ENCODE measurements at places on chromosomes 4 and X. TPM values are rescaled to one million over a fixed set of nuclear protein-coding genes. Genes with fewer than 3 reads are reported as not detected.
A peak's percentile ranks its signal among the peaks of the same experiment; 100 is the strongest.

The ZNF718 gene
- 8.1 TPM for polyA plus RNA-seq

The GALNTL6 gene
- polyA plus RNA-seq = 0.61 TPM

- DNase-seq = no peak
Measured at GRCh38 chr4:25029479-25030276, 1.1 kb downstream of the LGI2 start.

The TAF1 gene
- polyA plus RNA-seq = 31.5 TPM

DNA sequence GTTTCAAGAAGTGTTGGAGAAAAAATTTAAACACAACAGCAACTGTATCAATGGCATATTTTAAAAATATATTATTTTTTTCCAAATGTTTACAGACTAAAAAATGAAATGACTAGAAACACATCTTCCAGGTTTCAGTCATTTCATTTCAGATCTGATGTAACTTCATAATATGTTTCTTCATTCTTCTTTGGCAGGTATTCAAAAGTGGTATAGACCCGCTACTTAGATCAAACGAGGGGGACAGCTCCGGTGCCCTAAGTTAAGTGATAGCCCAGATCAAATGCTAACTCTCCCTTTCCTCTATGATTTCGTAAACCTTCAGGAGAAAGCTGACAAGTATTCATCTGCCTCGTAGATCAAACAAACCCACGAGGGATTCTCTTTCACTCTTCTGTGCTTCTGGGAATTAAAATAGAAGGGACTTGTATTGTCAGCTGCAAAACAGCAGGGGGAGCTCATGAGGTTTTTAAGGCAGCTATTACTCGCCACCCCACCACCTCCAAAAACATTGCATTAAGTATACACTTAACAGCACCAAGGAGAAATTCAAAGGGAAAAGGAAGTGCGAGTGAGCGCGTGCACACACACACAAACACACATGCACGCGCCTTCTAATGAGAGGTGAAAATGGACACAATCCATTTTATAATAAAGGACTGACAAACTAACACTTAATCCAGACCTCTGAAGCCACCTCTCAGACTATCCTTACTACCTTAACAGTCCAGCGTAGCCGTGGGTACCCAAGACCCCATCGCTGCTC lies 21.4 kb downstream of the HELT start:
- no peak for DNase-seq

DNA sequence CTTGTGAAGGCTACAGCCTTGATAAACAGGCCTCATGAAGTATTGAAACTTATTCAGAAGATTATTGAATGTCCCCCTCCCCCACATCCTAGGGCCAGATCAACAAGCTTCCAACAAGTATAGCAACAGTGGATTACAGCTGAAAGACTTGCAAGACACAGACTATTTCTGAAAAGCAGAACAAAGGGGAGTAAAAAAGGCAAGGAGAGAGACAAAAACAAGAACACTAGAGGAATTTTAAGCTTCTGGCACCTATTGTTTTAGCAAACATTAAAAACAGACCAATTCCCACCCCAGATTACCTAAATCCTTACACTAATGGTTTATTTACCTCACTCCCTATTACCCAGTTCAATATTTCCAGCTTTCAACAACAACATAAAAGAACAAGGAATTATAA lies 446.3 kb upstream of the FSTL5 start:
- DNase-seq = no peak

The RBM10 gene
- 46.2 TPM for polyA plus RNA-seq

The PF4V1 gene
- polyA plus RNA-seq = 0.62 TPM

The RTL5 gene
- 31.3 TPM for polyA plus RNA-seq

The BMP3 gene
- polyA plus RNA-seq = 16.9 TPM

DNA sequence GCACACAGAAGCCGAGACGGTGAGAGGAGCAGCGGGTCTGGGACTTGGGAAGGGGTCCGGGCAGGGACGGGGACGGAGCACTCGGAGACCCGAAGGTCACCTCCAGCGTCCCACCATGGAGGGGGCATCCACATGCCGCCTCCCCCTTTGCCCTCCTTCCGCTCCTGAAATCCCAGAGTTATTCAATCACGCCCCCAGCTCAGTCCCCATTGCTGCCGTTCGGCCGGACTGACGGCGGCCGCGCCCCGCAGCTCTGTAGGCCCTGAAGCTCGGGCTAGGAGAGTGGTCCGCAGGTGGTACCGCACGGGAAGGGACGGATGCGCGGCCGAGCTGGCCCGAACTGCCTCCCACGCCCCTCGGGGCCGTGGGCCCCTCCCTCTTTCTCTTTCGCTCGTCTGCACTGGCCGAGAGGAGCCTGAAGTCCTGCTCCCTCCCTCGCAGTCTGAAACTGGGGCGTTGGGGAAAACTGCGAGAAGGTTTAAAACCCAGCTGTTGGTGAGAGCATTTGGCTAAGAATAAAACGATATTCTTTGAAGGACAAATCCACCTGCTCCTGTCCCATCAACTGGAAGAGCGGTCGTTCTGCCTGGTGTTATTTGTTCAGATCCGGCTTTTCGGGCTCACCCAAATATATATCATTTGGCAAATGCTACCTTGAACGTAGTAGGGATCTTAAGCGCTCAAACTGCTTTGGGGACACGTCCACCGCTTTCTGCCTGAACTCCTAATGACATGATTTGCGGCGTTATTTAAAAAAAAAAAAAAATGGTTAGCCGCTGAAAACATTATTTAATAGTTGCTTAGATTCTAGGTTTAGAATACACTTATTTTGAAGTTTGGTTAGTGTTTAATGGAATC lies 719 bp downstream of the USO1 start:
- peak; percentile 70 for DNase-seq

DNA sequence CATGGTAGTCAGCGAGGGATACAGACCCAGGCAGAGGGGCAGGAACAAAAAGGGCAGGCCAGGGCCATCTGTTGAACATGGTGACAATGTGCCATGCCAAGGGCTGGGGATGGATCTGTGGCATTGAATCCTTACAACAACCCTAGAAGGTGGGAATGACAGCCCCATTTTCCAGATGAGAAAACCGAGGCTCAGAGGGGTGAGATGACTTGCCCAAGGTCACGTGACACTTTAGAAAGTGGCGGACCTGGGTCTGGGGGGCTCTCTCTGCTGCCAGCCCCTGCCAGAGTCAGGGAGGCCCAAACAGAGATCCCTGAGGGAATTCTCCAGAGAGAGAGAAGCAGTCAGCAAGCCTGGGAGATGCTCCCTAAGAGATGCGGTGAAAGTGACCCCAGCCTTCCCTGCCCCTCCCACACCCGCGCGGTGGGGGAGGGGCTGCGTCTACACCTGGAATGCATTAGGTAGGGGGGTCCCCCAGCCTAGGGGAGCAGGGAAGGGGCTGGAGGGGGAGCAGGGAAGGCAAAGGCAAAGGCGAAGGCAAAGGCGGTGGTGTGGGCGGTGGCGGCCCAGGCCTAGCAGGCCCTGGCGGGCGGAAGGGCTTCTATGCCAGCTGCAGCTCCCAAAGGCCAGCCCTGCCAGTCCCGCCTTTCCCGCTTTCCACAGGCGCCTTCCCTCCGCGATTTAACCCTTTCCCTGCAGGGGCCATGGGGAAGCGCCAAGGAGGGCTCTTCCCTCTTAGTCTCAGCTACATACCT lies 13.0 kb downstream of the FGD1 start:
- no peak for DNase-seq

DNA sequence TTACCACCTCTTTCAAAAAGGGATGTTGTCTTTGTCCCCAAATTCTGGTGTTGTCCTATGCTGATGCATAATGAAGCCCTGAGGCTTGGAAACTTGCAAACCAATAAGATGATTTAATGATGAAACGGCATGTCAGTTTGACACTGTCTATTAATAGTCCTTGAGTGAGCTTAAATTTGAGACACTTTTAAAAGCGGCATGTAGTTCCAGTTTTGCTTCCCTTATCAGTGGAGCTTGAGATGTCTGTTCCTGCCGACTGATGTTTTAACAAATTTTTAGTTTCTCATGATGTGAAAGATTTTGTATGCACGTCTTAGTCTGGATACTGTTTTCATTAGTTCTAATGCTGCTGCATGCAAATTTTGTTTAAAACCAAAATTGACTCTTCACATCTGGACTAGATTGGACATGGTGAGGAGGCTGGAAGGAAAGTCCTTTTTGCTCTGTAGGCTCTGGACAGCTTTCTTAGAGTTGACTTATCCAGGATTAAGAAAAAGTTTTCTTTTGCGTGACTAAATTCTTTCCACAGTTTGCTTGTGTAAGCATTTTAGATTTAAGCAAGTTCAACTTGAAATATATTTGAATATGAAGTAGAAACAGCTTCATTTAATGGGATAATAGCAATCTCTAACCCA lies 11.7 kb downstream of the C1GALT1C1 start:
- no peak for DNase-seq

DNA sequence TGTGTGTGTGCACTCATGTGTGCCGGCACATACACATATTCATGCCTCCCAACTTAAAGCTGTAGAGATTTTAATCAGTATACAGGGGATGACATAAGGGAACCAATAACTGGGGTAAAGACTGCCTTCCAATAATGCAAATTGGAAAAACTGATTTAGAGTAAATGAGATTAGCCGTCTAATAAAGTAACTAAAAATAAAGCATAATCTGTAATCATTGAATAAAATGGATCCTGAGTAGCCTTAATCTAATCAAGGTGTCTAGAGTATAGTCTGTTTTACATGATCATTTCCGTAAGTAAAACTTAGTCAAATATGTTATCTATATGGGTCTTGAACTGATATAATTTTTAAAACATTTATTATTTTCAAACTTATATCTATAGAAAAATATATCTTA lies 925.8 kb downstream of the FSTL5 start:
- no peak for DNase-seq

DNA sequence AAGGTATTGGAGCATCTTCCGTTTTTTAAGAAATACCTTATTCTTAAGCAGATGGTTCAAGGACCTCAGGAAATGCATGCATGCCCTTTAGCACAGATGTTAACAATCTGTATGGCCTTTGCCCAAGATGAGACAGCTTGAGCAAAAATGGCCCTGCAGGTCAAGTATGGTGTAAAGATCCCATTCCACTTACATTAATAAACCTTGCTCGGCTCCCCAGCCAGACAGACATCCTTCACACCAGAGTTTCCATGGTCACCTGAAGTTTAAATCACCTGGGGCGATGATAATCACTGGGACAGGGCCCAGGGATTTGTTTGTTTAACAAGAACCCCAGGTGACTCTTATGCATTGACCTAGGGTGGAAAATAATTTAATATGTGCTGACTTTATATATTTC lies 287.0 kb upstream of the NOCT start:
- no peak for DNase-seq

DNA sequence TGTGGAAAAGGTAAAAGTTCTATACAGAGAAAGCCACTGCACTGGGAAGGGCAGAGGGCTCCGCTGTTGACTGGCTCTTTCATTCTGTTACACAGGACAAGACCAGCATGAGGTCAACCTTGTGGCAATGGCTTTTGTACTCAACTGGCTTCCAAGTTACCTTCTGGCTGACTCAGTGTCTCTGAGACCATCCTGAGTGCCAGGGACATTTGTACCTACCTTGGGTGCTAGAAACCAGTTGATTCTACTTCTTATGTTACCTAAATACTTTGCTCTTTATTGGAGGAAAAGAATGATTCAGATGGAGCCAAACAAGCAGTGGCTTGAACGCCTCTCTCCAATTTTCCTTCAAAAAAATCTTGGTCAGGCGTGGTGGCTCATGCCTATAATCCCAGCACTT lies 123.2 kb downstream of the RBM47 start:
- DNase-seq = no peak

DNA sequence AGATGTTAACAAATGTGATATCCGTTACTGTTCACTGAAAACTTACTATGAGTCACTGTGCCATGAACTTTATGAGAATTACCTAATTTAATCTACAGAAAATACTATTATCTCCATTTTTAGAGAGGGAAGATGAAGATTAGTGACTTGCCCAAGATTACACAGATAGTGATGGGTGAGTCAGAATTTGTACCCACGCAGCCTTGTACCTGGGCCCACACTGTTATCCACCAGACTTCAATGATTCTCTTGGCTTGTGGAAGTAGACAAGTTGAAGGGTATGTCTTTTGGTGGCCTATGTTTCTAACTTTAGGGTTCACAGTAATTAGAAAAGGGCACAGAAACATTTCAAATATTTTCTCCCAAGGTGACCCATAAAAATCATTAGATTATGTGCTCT lies 472.5 kb upstream of the NR3C2 start:
- no peak for DNase-seq

The FAM193A gene
- 33.0 TPM for polyA plus RNA-seq

GRCh38 chrX:122625239-122625638 lies 558.8 kb upstream of the GRIA3 start:
- no peak for DNase-seq

GRCh38 chr4:33537527-33537926 lies 2706.8 kb downstream of the ARAP2 start:
- no peak for DNase-seq

DNA sequence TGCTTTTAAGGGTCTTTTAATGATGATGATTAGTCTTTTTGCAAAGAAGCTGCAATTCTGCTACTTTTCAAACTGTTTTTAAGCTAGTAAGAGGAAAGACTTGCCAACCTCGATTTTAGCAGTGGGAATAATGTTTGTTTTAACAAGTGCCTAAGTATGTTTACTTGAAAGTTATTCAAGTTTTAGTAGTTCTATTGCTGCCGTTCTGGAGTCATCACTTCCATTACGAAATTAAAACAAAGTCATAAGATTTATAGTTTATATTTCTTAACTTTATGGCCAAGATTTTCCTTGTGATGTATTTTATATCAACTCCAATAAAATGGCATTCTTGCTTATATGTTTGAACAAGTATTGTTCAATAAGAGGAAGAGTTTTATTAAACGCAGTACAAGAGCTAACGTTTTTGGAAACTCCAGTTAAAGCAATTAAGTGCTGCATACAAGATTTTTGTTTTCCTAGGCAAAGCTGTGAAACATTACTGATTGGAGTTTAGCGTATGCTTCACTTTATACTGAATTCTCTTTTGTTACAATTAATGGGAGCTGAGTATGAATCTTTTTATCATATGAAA lies 211.3 kb downstream of the TENM3 start:
- DNase-seq = no peak

The HAND2 gene
- polyA plus RNA-seq = not detected

DNA sequence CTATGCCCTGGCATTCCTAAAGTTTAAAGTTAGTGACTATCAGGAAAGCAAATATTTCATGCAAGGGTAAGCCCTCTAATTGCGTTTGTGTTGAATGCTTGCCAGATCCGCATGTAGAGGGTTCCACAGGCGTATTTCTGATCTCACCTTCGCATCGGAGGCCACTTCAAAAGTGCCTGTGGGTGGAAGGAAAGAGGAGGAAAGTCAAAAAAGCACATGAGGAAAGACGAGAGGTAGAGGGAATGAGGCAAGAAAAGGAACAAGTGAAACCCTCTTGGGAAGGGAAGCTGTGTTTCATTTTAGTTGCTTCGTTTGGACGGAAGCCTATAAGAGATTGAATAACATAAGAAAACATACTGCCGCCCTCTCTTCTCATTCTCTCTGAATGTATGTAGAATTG lies 628.8 kb downstream of the SPRY1 start:
- no peak for DNase-seq

GRCh38 chr4:26751838-26752237 lies 108.8 kb upstream of the STIM2 start:
- DNase-seq = no peak

The ODAM gene
- 2.1 TPM for polyA plus RNA-seq

The REPS2 gene
- 11.5 TPM for polyA plus RNA-seq

- DNase-seq = no peak
Measured at GRCh38 chrX:19807414-19807813, 80.0 kb downstream of the SH3KBP1 start.

- no peak for DNase-seq
Measured at GRCh38 chr4:183469936-183470335, 25.5 kb downstream of the CDKN2AIP start.

Data from left renal cortex interstitium (tissue), 4 donors.